ENCODE measurements at places on chromosomes 4 and X.

GRCh38 chrX:154419688-154420401 is 8.5 kb downstream of the TAFAZZIN start:
- DNase-seq: no peak

DNA sequence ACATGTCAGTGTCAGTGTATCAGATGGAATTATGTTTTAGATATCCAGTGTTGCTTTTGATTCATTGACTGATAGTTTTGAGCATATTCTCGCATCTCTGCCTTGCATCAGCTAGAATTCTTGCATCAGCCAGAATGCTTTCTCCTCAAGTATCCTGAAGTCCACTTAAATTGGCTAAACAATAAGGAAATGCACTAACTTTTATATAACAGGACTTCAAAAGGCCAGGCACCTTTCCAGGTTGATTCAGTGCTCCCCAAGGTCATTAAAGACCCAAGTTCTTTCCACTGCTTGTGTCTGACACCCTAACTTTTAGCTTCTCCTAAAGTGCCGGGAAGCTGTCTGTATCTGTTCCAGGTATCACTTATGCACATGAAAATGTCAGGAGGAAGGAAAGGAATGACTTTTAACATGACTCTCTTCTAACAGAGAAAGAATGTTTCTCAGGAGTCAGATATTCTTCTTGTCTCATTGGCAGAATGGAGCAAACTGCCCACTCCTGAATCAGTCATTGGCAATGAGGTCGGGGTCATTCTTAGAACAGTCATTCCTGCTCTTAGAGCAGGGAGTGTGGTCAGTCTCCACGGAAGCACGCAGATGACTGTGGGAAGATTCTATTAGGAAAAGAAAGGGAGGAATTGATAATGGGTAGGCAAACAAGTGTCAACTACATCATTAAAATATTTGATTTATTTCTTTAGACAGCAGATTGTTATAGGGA is 92.9 kb upstream of the TLL1 start:
- DNase-seq: no peak

GRCh38 chr4:74319470-74319869 is 11.2 kb downstream of the EPGN start:
- DNase-seq: no peak

DNA sequence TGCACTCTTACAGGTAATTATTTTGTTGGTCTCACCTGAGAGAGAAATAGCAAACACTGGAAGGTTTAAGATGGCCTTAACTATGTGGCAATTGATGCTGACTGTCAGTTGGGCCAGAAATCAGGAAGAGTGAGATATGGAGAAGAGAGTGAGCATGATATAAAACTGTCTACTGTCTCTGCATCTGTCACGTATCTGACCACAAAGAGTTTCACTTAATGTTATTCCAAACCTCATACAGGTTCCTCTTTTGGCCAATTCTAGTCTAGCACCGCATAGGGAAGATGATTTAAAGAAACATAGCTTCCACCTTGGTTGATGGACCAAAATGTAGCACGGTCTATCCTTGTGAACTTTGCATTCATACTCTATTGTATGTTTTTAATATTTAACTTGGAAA is 381.0 kb upstream of the BOD1L1 start:
- DNase-seq: no peak

GRCh38 chr4:54118850-54119589 is 19.1 kb downstream of the GSX2 start:
- DNase-seq: no peak

- no peak for DNase-seq
Observed at GRCh38 chr4:109989044-109989443, 76.4 kb downstream of the EGF start.

- peak; percentile 44 for DNase-seq
Observed at GRCh38 chr4:40811956-40812355, 62.2 kb downstream of the NSUN7 start.

DNA sequence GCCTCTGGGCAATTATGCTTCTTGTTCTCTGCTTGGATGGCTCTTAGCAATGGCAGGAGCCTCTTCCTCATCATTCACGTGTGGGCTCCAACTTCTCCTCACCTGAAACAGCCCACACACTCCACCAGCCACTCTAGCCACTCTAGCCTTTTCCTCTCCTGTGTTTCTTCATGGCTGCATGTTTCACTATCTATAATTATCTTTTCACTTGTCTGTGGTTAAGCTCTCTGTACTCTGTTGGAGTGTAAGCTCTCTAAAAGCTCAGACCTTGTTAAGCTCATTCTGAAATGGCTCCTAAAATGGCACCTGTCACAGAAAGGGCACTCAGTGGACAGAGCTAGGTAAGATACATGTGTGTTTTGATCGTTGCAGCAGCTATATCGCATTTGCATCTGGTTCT is 80.0 kb downstream of the SH3KBP1 start:
- DNase-seq: no peak

DNA sequence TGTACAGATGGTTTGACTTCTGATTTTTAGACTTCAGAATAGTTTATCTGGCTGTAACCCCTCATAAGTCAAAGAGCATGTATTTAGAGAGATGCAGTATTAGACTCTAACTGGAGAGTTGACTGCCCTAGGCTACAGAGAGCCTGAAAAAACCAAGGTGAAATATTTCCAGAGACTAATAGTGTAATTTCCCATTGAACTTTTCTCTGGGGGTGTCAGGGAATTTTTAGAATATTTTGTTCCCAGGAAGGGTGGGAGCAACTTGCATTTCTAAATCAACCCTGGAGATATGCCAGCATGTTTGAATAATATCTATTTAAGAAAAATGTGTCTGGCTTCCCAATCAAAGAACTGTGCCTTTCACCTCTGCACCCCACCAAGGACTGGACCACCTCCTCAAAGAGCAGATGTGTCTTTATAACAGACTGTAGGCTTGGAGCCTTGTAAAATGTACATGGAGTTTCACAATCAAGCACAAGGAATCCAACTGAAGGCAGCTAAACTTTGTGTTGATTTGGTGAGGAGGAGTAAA is 2.0 kb downstream of the ANXA3 start:
- no peak for DNase-seq

DNA sequence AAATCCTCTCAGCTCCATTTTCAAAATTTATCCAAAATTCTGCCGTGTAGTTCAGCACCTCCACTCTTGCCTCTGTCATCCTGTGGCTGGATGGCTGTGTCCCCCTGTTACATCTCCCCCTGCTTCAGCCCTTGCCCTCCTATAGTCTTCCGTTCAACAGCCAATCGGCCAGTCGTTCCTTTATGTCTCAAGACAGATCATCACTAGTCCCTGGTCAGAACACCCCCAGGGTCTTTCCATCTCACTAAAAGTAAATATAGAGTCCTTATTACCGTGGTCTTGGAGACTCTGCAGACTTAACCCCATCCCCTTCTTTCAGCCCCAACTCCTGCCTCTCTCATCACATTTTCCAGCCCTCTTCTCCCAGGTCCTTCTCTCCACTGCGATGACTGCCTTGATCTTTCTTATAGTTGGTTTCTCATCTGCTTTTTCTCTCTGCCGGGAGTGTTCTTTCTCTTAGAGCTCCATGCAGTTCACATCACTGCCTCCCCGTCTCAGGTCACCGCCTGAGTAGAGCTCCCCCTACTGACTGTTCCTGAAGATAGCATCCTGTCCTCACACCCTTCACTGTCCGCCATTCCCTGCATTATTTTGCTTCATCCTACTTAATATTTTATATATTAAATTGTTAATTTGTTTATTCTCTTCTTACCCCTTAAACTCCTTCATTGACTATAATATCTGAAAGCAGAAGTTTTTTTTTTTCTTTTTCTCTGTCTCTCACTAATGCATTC is 736.9 kb upstream of the MAGEB2 start:
- no peak for DNase-seq

GRCh38 chr4:68462691-68463090 is 15.4 kb downstream of the TMPRSS11E start:
- no peak for DNase-seq

GRCh38 chrX:9147086-9147485 is 113.2 kb upstream of the FAM9B start:
- DNase-seq: no peak

DNA sequence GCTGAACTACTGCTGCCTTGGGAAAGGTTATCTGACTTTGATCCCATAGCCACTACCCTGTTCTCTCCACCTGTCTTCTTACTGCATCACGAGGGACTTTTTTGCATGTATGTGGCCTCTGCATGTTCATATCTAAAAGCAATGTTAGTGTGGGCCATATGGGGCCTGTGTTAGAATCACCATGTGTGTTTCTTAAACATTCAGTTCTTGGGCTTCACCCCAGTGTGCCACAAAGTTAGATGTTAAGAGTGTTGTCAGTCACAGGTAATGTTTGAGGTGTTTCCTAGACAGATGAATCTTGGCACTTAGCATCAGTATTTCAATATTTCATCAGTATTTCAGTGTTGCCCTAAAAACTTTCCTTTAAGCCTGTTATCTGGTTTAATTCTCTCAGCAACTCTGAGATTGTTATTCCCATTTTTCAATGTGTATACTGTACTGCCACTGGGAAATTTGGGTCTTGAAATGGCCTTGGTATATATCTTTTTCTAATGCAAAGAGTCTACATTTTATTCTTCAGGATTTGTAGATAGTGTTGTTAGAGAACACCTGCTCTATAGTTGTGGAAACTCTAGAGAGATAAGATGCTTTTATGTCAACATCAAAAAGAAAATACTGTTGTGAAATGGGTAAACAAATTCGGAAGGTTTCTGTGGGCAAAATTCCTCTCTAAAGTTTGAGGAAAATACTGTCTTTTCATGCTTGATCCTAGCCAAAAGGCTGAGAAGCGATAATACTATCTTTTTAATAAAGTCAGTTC is 259.7 kb downstream of the BMPR1B start:
- DNase-seq: no peak

- no peak for DNase-seq
Observed at GRCh38 chr4:169438057-169438480, 167.3 kb upstream of the SH3RF1 start.

Measured in CD4-positive, alpha-beta T cell treated with Interferon alpha-2 for 1 hour (primary cell).